Iris pigment epithelial cell (primary cell): ENCODE measurements at places on chromosomes 5 and 9.

GRCh38 chr5:112958093-112959088 lies 18.2 kb upstream of the DCP2 start:
- peak; percentile 98 for DNase-seq

GRCh38 chr9:90827181-90827871 lies 25.7 kb downstream of the SYK start:
- no peak for DNase-seq

GRCh38 chr5:132425975-132426524 lies 56.5 kb downstream of the SLC22A5 start:
- DNase-seq = no peak

GRCh38 chr9:21455320-21455719 lies 15.1 kb downstream of the IFNA1 start:
- DNase-seq = peak; percentile 39

DNA sequence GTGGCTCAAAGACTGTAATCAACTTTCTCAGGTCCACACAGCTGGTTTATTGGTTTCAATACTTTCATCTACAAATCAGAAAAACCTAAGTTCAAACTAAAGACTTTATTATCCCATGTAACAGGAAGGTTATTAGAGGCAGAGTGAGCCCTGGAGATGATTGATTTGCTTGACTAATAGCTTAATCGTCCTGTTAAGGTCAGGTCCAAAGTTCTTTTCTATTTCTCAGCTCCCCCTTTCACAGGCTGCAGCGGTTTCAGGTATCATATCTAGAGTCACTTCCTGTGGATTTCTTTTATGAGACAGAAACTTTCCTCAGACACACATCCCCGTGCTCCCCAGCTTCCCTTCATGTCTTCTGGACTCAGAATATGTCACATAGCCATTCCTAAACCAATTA lies 166.4 kb downstream of the PRELID2 start:
- no peak for DNase-seq
